ENCODE measurements at places on chromosomes 6 and 20.

DNA sequence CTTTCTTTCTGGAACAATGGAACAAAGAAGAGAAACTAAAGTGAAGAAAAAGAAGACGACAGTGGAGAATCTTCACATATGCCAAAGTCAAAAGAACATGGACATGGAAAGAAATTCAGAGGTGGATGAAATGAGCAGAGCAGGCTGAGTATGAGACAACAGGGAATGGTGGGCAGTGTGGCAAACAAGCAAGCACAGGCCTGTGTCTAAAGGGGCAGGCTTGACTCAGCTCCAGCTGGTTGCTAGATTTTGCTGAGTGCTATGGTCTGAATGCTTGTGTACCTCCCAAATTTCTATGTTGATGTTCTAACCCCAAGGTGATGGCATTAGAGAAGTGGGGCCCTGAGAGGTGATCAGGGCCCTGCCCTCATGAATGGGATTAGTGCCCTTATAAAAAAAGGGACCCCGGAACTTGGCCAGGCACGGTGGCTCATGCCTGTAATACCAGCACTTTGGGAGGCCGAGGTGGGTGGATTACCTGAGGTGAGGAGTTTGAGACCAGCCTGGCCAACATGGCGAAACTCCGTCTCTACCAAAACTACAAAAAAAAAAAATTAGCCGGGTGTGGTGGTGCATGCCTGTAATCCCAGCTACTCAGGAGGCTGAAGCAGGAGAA lies 49.6 kb downstream of the ZMYND8 start:
- DNase-seq = no peak

GRCh38 chr20:9617940-9618339 lies 103.5 kb downstream of the LAMP5 start:
- DNase-seq = no peak

- no peak for DNase-seq
These were observed 37.8 kb downstream of the ELOVL5 start for GRCh38 chr6:53310771-53311585.

DNA sequence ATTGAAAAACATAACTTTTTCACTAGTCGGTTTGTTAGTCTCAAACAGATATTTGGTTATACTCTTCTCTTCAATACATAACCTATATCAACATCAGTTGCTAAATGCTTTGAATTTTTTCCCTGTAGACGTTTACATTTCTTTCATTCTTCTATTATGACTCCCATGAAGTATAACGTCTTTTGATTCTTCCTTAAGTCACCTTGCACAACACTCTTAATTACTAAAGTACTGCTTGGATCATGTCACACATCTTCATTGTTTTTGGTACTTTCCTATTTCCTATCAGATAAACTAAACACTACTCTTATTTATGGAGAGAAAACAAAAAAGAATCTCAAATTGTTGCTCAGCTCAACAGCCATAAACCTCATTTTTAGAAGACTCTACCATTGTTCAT lies 23.0 kb upstream of the BMP5 start:
- DNase-seq = no peak

- no peak for DNase-seq
These were observed 113.9 kb downstream of the LINC00237 start for GRCh38 chr20:20992277-20992676.

- no peak for DNase-seq
These were observed 10.0 kb downstream of the GMPR start for GRCh38 chr6:16248271-16248853.

GRCh38 chr6:138647006-138647405 lies 126.6 kb upstream of the CCDC28A start:
- DNase-seq = no peak

DNA sequence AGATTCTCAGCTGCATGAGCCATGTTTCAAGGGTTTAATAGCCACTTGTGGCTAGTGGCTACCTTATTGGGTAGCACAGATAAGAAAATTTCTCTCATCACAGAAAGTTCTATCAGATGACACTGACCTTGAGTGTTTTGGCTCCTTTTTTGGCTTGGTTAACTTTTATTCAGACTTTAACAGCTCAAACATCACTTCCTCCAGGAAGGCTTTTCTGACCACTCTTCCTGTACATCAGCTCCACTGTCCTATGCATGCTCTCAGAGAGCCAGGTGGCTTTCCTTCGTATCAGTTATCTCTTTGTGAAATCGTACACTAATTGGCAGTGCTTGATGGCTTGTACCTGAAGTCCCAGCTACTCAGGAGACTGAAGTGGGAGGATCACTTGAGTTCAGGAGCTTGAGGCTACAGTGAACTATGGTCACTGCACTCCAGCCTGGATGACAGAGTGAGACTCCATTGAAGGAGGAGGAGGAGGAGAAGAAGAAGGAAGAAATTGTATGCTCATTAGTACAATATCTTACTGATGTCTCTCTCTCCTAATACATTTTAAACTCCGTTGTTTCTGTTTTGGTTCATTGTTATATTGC lies 10.7 kb downstream of the MAFB start:
- no peak for DNase-seq

DNA sequence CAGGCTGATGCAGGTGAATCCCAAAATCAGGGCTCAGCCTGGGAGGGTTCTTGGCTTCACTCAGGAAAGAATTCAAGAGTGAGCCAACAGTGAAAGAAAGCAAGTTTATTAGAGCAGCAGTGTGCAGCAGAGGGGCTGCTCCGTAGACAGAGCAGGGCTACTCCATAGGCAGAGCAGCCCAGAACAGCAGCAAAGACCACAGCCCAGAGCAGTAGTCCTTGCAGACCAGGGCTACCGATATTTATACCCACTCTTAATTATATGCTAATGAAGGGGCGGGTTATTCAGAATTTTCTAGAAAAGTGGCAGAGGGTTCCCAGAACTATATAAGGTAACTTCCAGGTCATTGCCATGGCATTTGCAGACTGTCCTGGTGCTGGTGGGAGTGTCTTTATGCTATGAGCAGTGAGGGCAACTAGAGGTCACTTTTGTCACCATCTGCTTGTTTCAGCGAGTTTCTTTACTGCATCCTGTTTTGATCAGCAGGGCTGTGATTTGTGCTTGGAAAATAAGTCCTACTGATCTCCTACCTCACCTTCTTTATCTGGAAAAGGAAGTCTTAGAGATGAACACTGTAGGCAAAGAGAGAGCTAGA lies 39.8 kb upstream of the PTPN1 start:
- no peak for DNase-seq

DNA sequence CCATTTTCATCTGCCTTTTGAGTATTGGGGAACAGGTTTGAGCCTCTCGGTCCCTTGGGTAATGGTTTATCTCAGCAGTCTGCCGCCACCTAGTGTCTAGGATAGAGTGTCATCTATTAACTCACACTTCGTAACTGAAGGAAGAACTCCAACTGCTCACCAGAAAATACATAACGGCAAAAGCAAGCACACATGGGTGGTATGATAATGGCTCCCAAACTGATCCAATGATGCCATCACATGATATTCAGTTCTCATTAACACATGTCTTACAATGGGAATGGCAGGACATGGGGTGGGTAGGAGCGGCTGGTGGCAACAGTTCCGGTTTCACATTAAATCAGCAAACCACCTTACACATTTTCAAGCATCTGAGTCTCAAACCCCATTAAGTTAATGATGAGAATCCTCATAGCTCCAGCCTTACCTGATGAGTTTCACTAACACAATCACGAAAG lies 110.7 kb upstream of the PHACTR1 start:
- DNase-seq = peak; percentile 45

- DNase-seq = no peak
These were observed 78.8 kb upstream of the CD83 start for GRCh38 chr6:14038467-14039437.

DNA sequence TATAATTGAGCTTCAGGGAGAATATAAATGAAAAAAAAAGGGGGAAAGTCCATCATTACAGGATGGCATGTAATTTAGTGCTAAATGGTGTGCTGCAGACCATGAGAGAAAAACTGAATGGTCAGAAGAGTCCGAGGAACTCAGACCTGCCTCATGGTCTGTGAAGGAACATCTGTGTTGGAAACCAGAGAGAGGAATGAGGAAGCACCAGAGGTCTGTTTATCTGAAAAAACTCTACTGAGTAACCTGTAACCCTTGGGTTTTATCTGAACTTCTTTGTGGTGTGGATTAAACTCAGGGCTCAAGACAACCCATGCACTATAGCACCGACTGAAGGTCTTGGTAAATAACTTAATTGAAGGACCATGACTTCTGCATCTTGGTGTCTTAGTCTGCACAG lies 108.1 kb downstream of the RNF144B start:
- no peak for DNase-seq

DNA sequence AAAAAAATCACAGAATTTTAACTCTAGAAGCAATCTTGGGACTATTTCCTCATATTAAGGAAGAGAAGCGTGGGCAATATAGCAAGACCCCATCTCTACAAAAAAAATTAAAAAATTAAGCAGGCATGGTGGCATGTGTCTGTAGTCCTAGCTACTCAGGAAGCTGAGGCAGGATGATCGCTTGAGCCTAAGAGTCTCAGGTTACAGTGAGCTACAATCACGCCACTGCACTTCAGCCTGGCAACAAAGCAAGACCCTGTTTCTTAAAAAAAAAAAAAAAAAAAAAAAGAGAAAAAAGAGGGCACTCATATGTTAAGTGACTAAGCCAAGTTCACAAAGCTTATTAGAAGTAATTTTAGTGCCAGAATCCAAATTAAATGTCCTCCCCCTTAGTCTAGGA lies 100.8 kb downstream of the SESN1 start:
- no peak for DNase-seq

- DNase-seq = no peak
These were observed 81.7 kb downstream of the COL9A1 start for GRCh38 chr6:70221025-70221714.

DNA sequence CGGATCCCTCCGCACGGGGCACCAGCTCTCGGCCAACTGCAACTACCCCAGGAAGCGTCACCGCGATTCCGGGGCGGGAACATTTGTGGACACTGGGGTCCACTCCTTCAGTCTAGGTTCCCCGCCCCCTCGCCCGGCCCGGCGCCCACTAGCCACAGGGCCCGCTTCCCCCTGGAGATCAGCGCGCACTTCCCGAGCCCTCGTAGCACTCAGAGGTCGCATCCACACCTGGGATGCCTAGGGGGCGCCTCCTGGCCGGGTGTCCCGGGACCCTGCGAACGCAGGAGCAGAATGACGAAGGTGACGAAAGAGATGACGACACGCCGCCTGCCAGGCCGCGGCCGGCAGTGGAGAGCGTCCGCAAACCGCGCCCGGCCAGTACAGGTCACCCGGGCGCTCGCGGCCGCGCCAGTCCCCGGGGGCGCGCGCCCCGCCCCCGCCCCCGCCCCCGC lies 309 bp upstream of the AIG1 start:
- DNase-seq = no peak

DNA sequence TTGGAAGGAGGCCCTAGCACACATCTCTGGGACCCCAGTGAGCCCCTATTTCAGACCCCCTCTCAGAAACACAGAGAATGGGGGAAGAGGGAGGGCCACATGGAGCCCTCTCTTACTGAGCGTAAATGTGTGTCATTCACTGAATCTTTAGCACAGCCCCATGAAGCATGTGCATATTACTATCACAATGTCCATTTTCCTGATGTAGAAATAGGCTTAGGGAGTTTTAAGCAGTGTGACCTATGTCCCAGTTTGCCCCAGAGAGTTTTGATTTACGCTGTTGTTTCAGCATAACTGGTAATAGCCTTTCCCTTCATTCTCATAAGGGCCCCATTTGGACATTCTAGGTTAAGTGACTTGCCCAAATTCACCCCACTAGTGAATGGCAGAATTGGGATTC lies 25.0 kb upstream of the TCP11 start:
- no peak for DNase-seq

DNA sequence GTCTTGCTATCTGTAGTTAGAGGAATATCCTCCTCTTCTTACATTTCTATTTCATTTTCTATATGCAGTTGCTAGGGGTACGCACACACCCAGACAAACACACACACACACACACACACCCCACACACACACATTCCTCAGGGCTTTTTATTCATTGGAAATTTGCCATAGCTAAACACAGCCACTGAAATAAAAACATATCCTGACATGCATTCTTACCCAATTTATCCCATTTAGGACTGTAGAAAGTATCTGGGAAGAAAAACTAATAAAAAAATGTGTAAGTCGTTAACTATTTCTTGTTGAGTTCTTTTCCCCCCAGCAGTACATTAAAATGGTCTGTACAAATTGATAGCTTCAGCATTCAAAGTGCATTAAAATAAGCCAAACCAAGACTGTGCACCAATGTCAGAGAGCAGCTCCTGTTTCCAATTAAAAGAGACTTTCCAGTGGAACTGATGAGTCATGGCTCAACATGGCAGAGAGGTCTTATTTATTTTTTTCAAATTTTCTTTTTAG lies 357.9 kb upstream of the AGPAT4 start:
- no peak for DNase-seq

DNA sequence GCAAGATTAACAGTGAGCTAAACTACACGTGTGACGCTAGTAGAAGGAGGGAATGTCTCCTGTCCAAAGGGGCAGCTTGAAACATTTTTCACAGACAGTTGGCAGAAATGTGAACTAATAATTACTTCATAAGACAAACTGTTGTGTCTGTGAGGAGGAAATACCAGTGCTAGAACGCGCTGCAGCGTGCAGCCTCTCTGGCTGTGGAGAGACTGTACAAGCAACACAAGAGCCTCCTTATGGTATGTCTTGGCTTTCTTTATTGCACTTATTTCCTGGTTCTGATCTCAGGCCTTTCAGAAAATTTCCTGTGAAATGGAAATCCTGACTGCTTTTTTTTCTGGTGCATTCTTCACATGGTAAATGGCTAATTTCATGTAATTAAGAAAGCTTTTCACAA lies 25.3 kb upstream of the TIAM2 start:
- no peak for DNase-seq

DNA sequence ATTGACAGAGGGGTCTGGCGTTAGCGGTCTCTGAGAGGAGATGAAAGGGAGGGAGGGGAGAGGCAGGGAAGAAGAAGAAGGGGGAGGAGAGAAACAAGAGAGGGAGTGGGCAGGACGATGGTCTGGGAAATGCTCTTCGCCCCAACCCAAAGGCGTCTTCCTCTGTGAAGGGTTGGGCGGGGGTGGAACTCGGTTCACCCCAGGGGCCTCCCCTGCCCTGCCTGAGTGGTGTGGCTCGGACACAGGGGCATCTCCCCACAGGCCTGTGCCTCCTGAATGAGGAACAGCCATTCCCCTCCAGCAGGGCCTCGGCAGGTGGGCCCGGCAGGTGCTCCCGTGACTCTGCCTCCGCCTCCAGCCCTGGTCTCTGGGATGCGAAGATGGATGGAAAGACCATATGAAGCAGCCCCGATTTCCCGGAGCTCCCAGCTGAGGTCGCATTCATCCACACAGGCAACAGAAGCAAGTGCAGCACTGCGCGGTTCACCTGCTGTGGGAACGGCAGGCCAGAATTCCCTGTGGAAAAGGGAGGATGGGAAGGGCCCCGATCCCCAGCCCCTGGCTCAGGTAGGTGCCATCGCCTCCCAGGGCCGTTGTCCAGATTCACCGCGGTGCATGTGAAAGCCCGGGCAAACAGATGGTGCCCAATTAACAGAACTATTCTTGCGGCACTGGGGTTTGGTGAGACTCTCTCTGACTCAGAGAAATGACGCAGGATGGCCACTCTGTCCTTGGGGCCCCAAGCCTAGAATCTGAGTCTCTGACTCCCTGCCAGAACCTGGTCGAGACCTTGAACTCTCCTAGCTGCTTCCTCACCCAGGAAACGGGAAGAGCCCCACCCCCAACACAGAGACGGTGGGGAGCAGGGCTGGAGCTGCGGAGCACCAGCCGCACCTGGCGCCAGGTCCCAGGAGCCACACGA lies 29.4 kb upstream of the RPS6KA2 start:
- no peak for DNase-seq

All from GDM1 (cell line).